Activated T-cell treated with anti-CD3 and anti-CD28 coated beads for 1 hour (primary cell): ENCODE measurements at places on chromosomes 2 and 18.

DNA sequence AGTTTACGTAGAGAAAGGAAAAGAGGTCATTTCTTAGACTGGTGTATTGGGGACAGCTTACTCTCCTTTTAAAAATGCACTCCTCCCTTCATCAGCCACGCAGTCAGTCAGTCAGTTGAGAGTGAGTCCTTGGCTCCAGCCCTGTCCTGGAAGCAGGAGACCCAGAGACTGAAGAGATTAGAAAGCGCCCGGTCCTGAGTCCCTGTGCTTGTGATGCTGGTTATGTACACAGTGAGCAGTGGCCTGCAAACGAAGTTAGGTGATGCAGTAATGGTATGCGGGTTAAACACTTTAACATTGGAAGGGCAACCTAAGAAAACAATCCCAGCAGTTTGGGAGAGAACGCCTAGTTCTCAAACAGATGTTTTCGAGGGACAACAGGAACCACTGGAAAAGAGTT is 6.3 kb upstream of the ASB1 start:
- DNase-seq: no peak

DNA sequence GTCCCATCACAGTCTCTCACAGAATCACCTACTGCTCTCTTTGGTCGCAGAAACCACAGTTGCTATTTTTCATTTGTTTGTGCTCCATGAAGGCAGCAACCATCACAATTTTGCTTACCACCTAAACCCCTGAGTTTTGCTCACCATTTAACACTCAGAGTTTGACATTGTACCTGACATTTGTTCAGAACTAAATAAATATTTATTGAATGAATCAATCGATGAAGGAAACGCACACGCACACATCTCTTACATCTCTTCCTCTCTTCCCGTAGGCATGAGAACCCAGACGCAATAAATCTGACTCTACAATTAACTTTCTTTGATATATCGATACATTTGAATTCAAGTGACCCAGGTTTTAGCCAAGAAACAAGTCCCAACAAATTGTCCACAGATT is 105.5 kb upstream of the RNF152 start:
- no peak for DNase-seq

DNA sequence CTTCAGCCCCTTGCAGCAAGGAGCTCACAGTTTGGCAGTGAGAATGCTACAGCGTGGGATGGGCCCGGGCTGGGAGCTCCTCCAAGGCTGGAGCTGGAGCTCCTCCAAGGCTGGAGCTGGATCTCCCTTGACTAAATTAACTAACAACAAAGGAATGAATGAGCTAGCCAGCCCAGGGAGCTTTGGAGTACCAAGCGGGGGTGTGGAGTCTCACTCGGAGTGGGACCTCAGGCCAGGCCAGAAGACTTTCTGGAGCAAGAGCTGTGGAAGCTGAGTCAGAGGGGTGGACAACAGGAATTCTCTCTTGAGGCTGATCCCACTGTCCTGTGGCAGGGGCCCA is 244.7 kb upstream of the HS6ST1 start:
- no peak for DNase-seq

- DNase-seq: no peak
Measured at GRCh38 chr18:62107881-62108280, 79.0 kb downstream of the PIGN start.

DNA sequence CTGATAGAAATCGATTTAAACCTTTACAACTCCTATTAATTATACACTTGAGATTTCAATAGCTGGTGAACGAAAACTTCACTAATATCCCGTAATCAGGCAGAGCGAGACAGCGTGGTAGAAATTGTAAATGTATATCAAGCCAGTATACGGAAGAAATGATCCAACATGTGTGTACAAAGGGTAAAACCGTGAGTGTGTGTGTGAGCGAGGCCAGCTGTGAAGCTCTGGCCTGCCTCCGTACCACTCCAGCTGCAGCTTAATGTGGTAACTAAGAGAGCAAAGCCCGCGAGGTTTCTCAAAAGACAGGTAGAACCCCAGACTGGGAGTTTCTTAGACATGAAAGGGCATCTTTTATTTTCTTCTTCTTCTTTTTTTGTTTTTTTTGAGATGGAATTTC is 52.3 kb upstream of the ZNF516 start:
- DNase-seq: no peak

- DNase-seq: no peak
Measured at GRCh38 chr2:37766106-37766505, 94.7 kb upstream of the CDC42EP3 start.

- DNase-seq: no peak
Measured at GRCh38 chr2:227117027-227117426, 47.0 kb downstream of the COL4A4 start.

GRCh38 chr2:26238311-26238958 is 6.0 kb downstream of the HADHA start:
- DNase-seq: no peak

DNA sequence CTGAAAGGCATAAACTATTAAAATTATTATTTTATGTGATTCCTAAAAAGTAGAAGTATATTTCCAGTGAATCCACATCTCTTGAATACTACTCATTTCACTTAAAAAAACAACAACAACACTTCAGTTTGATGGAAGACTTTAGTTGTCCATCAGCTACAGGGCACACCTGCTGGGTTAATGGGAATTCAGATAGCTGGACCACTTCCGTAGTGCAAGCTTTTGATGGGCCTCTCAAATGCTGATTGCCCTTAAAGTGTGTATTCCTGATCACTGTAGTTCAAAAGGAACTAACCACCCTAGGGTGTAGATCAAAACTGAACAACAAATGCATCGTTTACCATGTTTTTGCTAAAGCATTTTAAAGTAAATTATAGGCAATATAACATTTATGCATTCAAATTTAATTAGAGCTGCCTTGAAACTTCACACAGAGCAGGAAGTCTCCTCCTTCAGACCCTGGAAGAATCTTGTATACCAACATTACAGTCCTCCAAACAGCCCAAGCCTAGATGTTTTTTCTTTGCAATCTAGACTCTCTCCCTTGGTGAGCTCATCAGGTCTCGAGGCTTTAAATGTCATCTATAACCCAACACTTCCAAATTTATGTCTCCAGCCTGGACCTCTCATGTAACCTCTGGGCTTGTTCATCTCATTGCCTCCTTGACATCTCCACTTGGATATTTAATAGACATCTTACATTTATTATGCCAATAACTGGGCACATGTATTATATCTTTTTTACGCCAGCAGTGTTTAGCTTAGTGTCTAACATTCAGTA is 510.1 kb upstream of the SLC39A10 start:
- DNase-seq: no peak

GRCh38 chr18:45399643-45400042 is 215.6 kb upstream of the SLC14A2 start:
- DNase-seq: no peak

GRCh38 chr2:12923907-12924610 is 207.3 kb downstream of the TRIB2 start:
- DNase-seq: no peak

DNA sequence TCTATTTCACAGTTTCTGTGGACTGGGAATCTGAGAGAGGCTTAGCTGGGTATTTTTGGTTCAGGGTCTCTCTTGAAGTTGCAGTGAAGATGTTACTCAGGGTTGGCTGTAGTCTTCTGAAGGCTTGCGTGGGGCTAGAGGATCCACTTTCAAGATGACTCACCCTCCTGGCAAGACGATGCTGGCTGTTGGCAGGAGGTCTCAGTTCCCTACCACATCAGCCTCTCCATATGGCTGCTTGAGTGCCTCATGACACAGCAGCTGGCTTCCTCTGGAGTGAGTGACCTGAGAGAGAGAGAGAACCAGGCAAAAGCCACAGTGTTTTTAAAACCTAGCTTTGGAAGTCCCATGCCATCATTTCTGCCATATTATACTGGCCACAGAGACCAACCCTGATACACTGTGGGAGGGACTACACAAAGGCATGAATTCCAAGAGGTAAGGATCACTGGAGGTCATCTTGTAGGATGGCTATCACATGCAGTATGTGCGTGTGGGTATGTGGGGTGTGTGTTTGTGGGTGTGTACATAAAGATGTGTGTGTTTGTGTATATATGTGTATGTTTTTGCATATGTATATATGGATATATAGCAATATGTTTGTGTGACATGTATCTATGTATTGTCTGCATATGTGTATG is 25.1 kb downstream of the DNPEP start:
- no peak for DNase-seq
